ENCODE measurements at places on chromosomes 3 and 15.

DNA sequence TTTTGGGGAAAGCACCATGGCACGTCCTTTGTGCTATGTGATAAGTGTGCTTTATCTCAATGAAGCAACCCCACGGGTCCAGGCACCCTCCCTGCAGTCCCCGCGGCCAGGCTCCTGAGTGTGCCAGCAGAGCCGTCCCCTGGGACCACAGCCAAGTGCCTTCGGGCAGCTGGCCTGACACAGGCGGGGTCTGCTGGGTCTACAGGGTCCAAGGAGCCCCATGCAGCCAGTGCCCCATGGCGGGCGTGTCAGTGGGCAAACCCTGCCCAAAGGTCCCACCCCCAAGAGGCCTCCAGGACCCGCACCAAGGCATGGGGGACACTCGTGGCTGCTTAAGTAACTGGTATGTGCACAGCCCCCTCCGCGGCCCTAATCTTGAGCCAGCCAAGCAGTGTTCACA lies 35.3 kb downstream of the KLHL25 start:
- no peak for DNase-seq

DNA sequence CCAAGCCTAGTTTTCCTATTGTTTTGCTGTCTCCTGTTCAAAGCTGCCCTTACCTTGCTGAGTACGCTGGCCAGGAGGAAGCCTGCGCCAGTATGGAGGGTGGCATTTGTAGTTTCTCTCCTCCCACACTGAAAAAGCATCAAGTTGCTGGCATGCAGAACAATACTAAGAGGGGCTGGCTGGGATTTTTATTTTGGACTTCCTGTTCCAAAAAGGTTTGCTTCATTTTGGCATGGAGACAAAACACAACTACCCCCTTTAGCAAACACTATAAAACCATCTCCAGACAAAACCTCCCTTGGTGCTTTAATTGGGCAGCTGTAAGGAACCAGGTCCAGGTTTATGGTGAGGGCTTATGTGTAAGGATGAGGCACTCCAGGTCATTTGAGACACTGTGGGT lies 457.6 kb downstream of the PDCD6IP start:
- DNase-seq: no peak

DNA sequence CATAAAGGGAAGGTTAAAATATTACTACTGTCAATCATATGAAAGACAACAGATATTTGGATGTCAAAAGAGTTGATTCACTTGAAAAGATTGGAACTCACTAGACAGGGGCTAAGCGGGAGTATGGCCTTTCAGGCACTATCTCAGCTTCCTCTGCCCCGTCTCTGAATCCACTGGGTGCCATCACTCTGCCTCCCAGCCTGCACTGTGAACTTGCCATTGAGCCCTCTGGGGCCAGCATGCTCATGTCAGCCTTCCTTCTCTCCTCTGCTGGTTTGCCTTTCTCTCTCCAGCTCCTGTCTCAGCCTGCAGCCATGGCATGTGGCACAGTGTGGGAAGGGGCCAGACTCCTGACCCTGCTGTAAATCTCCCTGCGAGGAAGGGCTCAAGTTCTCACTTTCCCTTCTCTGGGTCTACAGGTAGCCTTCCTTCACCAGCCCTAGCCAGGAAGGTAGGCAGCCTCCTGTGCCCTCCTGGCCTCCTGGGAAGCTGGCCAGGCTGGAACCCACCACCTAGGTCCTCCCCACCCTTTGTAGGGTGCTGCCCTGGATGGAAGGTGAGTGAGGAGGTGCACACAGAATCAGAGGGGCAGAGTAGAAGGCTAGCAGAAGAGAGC lies 54.0 kb upstream of the SLCO2A1 start:
- DNase-seq: no peak

GRCh38 chr3:148816981-148817525 lies 10.6 kb upstream of the CPB1 start:
- DNase-seq: no peak

- DNase-seq: no peak
Measured at GRCh38 chr3:126311338-126311978, 45.8 kb downstream of the KLF15 start.

GRCh38 chr3:171226794-171227193 lies 200.3 kb upstream of the SLC2A2 start:
- no peak for DNase-seq

- DNase-seq: no peak
Measured at GRCh38 chr15:49044002-49044401, 2.2 kb downstream of the SECISBP2L start.

DNA sequence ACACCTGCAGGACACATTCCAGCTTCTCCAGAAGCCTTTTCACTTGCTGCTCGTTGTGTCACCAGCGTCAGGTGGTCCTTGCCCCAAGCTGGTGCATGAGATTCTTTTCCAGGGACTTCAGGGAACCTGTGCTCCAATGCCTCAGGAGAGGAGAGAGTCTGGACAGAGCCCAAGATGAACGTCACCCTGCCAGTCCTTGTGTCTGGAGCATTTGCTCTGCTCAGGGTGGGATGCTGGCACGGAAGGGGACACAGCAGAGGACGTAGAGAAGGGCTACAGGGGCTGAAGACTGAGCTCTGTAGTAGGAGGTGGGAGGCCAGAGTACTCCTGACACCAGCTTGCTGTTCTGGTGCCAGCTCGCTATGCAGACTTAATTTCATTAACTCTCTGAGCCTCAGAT lies 262.1 kb downstream of the XXYLT1 start:
- no peak for DNase-seq

GRCh38 chr3:168977716-168978374 lies 685.7 kb downstream of the MECOM start:
- DNase-seq: no peak

DNA sequence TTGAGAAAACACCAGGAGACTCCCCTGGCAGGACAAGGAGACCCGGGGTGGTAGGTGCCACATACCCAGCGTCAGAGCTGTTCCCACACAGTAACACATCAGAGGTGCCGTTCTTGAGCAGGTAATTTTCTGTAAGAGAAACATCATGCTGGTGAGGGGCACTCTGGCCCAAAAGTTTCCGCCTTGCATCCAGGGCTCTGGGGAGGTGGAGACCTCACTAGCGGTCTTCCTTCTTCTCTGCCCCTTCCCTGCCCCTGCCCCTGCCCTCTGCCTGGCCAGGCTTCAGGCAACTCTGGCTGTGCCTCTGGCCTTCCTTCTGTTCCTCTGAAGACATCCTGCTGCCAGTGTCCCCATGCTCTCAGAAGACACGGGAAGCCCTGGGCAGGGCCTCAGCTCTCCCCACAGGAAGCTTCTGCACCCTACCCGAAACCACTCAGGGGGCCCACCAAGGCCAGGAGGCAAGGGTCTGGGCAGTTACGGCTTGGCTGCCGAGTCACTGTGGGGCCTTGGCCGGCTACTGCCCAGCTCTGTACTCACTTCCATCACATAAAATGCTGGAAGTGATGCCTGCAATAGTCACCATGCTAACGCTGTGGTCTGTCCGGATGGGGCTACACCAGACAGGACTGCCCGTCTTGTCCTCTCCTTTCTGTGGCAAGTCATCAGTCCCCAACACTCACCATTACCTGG lies 41.3 kb downstream of the SCN5A start:
- DNase-seq: no peak

- DNase-seq: peak; percentile 62
Measured at GRCh38 chr3:31704591-31705179, 172.0 kb downstream of the STT3B start.

Data from EH (cell line).